A673 (cell line): ENCODE measurements at places on chromosomes 7 and 10. TPM values are rescaled to one million over a fixed set of nuclear protein-coding genes. Genes with fewer than 3 reads are reported as not detected.

DNA sequence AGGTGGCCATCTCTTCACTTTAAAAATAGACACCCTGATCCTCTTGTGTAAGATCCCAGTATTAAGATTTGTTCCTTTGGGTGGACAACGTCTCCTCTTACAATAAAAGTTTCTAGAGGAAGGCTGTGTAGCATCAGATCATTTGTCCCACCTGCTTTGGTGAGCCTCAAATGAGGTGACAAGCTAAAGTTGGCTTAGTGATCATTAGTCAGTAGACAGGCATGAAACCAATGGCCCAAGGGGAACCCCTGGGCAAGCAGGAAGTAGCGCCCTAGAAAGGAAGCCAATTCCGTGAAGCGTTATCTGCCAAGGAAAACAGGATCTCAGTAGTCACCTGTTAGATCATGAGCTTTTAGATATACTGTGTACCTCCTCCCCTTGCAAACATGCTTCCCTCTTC is 66.8 kb downstream of the PCGF5 start:
- DNase-seq, result no peak

- peak; percentile 52 for DNase-seq
These were observed 173.6 kb downstream of the PRKCQ start for GRCh38 chr10:6406220-6407033.

GRCh38 chr7:80783678-80784327 is 135.0 kb downstream of the SEMA3C start:
- peak; percentile 64 for DNase-seq

DNA sequence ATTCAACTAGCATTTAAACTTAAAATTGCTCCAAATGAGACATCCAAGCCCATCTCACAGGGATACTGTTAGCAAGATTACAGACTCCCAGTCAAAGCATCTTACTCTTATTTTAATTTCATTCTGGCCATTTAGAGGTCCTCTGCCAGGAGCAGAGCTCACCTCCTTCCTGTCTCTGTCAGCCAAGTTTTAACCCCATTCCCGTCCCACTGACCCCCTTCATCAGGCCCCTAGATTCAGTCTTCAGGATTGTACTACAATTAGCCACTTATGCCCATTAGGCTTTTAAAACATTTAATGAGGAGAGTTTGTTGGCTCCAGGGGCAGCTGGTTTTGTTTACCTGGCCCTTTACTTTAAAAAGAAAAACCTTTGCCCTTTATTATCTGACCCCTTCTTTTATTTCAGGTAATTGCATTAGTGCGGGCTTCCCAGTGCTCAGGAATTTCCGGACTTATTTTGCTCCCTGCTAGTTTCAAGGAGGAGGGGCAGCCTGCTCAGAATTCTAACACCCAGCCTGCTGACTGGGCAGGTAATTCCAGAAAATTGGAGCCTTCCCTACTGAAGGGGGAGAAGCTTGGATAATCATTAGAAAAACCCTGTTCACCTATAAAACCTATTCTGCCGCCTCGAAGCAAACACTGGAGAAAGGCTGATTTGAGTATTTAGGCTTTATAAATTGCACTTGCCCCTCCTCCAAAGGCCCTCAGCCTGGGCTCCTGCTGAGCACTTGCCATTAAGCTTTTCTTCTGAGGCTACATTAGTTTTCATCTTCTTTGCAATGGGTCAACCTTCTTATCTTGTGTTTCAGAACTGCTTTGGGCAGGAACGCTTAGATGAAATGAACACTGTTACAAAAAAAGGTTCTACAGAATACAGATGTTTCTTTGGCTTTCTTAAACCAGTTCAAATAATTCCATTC is 200.5 kb upstream of the HPS1 start:
- no peak for DNase-seq

GRCh38 chr10:117221156-117221711 is 19.7 kb upstream of the SLC18A2 start:
- DNase-seq, result no peak

GRCh38 chr7:146486519-146486918 is 369.9 kb downstream of the CNTNAP2 start:
- DNase-seq, result no peak

- no peak for DNase-seq
These were observed 642 bp downstream of the STK32C start for GRCh38 chr10:132306864-132307751.

DNA sequence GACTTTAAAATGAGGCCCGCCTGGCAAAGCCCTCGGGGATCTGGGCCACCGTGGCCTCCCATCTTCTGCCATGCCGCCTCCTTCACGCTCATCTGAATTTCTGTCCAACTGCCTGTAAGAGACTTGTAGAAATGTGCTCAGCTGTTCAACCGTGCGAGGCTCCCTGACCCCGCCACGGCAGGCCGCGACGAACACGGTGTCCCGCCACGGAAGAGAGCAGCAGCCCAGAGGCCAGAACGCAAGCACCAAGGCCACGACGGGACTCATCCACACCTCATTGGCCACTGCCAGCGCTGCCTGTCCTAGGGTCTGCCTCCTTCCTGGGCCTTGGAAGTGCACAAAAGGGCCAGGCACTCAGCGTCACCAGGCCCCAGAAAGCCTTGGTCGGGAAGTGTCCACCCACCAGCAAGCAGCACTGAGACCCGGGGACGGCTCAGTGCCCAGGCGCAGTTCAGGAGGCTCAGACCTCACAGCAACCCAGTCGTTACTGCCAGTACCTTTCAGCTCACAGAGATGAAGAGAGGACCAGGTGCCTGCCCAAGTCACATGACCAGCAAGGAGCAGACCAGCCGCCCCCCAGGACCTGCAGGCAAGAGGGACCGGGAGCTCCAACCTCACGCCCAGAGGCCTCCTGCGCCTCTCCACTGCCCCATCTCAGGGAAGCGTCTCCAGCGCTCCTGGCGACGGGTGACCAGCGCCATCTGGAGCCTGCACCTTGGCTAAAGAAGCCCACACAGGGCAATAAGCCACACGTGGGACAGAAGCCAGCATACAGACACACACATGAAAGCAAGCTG is 85.9 kb downstream of the MAD1L1 start:
- DNase-seq, result no peak

GRCh38 chr10:72691470-72691862 is 477 bp upstream of the MCU start:
- DNase-seq, result no peak

- peak; percentile 21 for DNase-seq
These were observed 465.0 kb downstream of the GRID1 start for GRCh38 chr10:85901599-85901998.

- DNase-seq, result no peak
These were observed 120.6 kb downstream of the SLIT1 start for GRCh38 chr10:97065128-97065527.

GRCh38 chr10:60314069-60314940 is 75.4 kb downstream of the ANK3 start:
- DNase-seq, result peak; percentile 97

Gene CYP3A7
- total RNA-seq, result not detected in 2 replicates

Gene SLC16A12
- 0.54 and 0.74 TPM in 2 replicates for total RNA-seq

Gene H2BK1
- total RNA-seq, result not detected in 2 replicates

Gene RNF32
- 0.59 and 1.5 TPM in 2 replicates for total RNA-seq

Gene PDE1C
- total RNA-seq, result not detected in 2 replicates

Gene LMOD2
- total RNA-seq, result not detected in 2 replicates
